ENCODE measurements at places on chromosomes 3 and 15. TPM values are rescaled to one million over a fixed set of nuclear protein-coding genes. Genes with fewer than 3 reads are reported as not detected.

P2RY14 gene
- total RNA-seq = not detected

A4GNT gene
- not detected for total RNA-seq

BCL2A1 gene
- total RNA-seq = not detected

ACTC1 gene
- total RNA-seq = 9.6 TPM

CLDN16 gene
- total RNA-seq = 0.40 TPM

VPS13C gene
- 19.7 TPM for total RNA-seq

DNA sequence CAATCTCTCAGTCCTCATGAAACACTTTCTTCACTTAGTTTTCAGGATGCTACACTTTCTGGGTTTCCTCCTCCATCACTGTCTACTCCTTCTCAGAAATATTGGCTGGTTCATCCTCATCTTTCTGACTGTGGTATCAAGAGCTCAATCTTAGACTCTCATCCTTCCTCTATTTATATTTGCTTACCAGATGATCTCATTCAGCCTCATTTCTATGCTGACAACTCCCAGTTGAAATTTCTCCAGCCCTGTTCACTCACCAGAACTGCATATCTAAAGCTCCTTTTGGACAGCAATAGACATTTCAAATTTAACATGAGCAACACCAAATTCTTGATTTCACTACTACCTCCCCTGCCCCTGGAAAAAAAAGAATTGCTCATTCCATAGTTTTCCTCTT is 48.0 kb upstream of the FBN1 start:
- peak; percentile 76 for DNase-seq

GRCh38 chr3:111781561-111782446 is 77.3 kb upstream of the PHLDB2 start:
- DNase-seq = no peak

GRCh38 chr3:109888026-109888425 is 550.7 kb upstream of the DPPA4 start:
- DNase-seq = no peak

- DNase-seq = peak; percentile 40
Observed at GRCh38 chr3:11452885-11453847, 181.0 kb downstream of the ATG7 start.

GRCh38 chr3:180036092-180036670 is 556 bp downstream of the PEX5L start:
- no peak for DNase-seq

GRCh38 chr15:80034629-80035028 is 24.8 kb upstream of the ZFAND6 start:
- DNase-seq = no peak

GRCh38 chr3:72274493-72275330 is 489.8 kb upstream of the PROK2 start:
- DNase-seq = peak; percentile 60

DNA sequence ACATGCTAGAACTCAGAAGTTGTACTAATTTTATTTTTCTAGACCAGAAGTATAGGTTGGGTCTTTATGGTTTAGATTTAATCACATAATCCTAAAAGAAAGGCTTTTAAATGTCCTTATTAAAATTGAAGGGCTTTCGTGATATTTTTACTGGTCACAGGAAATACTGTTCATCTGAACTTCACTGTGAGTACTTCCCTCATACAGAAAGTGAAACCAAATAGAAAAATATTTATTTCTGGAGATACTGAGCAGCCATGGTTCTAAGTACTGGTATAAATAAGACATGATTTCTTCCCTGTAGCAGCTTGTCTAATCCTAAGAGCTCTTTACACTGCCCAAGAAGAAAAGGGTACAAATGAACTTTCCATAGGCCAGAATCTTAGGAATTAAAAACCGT is 2.0 kb downstream of the SNRK start:
- no peak for DNase-seq

- DNase-seq = no peak
Observed at GRCh38 chr3:100454677-100455076, 37.7 kb upstream of the TMEM45A start.

- DNase-seq = no peak
Observed at GRCh38 chr3:178603735-178604134, 67.5 kb downstream of the KCNMB2 start.
